ENCODE measurements at places on chromosomes 6 and 20.

- DNase-seq: no peak
Measured at GRCh38 chr20:50762045-50762422, 30.7 kb downstream of the PARD6B start.

DNA sequence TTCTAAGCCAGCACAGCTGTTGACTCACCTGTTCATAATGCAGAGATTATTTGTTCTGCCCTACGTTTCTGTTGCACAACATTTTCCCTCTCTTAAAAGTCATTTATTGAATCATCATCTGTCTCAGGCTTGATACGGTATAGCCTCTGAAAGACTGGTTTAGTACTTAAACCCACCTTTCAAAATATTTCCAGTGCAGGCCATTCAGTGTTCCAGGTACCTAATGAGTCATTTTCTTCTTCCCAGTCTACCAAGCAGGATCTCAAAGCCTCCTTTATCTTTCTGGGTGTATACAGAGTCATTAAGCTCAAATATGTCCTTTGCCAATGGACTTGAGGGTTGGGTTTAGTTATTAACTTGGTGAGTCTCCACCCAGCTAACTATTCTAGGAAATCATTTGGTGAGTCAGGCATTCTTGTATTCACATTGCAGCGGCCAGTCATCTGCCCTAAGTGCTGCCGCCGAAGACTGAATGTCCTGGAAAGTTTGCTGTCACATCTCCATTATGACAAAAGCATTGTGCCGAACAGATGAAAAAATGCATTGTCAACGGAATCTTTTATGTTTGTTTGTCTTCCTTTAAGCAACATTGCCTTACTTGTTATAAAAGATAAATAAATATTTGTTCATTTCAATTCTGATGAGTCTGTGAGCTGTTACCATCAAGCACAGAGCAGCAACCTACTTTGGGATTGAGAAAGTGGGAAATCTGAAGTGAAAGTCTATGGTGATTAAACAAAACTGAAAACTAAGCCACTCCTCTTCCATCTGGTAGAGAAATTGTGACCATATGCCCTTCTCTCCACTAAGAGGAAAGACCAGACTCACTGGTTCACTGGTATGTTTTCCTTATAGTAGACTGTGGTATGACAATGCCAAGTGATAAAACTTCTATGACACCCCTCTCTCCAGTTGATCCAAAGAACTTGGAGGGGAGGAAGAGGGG is 14.3 kb upstream of the FAM135A start:
- DNase-seq: no peak

GRCh38 chr6:109183109-109183650 is 87.9 kb downstream of the CEP57L1 start:
- peak; percentile 13 for DNase-seq

- no peak for DNase-seq
Measured at GRCh38 chr6:139485742-139486475, 111.5 kb upstream of the CITED2 start.

DNA sequence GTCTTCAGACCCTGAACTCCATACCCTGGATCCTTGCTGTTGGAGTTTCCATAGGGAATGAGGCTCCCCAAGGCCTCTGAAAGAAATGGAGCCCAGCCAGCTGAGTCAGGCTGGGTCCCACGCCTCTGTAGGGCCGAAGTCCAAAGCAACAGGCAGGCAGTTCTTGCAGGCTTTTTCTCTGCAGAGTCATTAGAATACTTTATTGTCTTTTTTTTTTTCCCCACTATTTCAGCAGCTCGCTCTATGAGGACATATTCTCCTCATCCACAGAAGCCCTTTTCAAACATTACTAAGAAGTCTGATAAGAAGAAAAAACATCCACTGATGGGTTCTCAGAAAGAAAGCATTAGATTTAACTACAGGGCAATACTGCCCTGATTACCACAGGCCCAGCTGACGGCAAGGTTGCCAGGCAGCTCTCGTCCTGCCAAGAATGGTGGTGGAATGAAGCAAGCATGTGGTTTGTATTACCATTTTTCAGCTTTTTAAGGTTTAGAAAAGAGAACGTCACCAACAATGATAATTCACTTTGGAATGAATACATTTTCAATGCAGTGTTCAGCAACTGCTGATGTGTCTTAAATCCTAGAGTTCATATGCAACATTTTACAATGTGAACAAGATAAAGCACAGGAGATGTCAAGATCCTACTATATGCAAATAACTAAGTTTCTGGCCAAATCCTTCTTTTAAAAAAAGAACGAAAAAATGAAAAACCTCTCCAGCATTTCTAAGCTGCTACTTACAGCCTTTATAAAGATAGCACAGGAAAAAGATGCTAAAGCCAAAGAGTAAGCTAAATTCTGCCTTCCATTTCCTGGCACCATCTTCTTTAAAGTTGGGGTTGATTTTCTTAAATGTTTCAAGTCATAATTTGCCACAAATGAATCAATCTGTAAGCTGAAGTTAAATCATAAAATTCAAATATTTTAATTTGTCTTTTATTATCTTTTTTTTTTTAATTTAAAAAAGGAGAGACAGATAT is 223.6 kb upstream of the CITED2 start:
- no peak for DNase-seq

- DNase-seq: peak; percentile 76
Measured at GRCh38 chr6:138588805-138589434, 89.6 kb upstream of the NHSL1 start.

- no peak for DNase-seq
Measured at GRCh38 chr6:47419621-47420020, 58.0 kb upstream of the CD2AP start.

DNA sequence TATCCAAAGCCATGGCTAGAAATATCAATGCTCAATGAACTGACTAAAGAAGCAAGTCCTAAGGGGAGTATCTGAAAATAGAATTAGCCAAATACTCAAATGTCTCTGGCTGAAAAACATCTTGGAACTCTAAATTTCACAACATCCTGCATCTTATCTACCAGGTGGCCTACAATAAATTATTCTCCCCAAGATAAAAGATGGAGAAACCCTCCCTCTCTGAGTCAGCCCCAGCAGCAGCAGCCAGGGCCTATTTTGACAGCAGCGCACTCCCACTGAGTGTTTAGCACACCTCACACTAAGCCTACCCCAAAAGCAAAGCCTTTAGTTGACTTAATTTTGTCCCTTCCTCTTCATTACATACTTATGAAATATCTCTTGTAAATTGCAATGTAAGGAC is 5.9 kb downstream of the CALHM6 start:
- DNase-seq: no peak

- peak; percentile 77 for DNase-seq
Measured at GRCh38 chr6:158972241-158973233, 27.5 kb downstream of the RSPH3 start.

- no peak for DNase-seq
Measured at GRCh38 chr6:1592852-1593251, 16.9 kb upstream of the FOXC1 start.

Data from B cell (primary cell).